ENCODE measurements at places on chromosomes 6 and 20.
A peak's percentile ranks its signal among the peaks of the same experiment; 100 is the strongest.

DNA sequence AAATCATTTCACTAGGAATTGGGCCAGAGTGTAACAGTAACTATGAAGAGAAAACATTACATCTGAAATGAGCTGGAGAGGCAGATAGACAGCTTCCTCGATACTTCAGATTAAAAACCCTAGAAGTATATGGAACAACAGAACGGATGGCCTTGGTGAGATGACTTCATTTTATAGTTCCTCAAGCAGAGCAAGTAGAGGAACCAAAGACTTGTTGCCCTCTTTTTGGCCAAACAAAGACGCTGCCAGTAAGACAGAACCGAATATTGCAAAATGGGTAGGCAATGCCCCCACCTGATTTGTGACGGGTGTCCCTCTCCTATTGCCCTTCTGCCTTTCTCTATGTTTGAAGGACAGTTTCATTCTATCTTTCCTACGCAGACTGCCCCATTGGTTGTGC lies 53.5 kb downstream of the AGPAT4 start:
- DNase-seq = no peak

GRCh38 chr20:16224836-16225235 lies 348.4 kb downstream of the KIF16B start:
- DNase-seq = no peak

DNA sequence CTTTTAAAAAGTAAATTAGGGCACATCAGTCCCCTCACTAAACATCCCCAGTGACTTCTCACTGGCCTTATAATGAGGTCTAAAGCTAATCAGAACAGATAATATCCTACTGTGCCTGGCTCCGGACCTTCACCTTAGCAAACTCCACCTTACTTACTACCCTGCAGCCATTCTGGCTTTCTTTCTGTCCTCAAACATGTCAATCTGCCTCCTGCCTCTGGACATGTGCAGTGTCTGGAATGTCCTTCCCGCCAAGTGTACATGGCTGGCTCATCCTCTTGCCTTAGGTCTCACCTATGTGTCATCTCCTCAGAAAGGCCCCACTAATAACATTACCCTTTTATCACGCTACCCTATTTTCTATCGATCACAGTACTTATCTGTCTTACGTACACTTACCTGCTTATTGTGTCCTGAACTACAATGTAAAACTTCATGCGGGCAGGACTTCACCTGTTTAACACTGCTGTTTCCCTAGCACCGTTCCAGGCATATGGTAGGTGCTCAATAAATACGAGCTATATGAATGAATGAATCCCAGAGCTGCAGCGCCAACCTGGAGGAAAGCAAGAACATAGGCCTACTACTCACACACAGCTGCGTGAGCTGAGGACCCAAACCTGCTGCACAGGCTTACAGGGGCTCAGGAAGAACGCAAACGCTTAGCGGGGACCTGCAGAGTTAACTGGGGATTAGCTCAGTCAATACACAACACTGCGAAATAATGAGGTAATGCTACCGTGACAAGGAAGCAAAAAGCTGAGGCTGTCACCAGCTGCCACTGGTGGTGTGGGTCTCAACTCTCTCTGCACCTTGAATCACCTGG lies 991 bp downstream of the UQCC2 start:
- DNase-seq = peak; percentile 58

- DNase-seq = no peak
Observed at GRCh38 chr20:2460752-2461424, 9.7 kb downstream of the SNRPB start.

- DNase-seq = no peak
Observed at GRCh38 chr6:88760091-88760490, 203.3 kb downstream of the RNGTT start.

- no peak for DNase-seq
Observed at GRCh38 chr20:62596921-62597320, 45.4 kb upstream of the SLCO4A1 start.

DNA sequence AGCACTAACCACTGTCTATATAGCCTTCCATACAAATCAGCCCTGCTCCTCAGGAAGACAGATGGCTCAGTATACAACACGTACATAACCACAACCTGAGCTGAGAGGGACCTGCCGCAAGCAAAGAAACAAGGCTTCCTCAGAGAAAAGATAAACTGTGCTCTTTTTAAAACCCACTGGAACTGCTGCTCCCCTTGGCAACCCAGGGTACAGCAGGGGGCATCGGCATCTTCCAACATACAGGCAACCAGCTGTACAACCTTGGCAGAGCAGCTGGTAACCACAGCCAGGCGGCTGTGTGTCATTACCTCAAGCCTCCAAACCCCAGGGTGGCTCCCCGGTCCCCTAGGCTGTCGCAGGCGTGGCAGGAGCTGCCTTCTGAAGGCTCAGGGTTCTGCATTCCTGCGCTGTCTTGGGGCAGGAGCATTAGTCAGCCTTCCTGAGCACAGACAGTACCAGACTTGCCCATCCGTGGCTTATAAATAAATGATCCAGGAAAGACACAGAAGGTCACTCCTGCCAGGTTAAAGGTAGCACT lies 249.5 kb downstream of the ADGRG6 start:
- no peak for DNase-seq

- DNase-seq = peak; percentile 72
Observed at GRCh38 chr6:149483849-149484655, 762 bp downstream of the ZC3H12D start.

DNA sequence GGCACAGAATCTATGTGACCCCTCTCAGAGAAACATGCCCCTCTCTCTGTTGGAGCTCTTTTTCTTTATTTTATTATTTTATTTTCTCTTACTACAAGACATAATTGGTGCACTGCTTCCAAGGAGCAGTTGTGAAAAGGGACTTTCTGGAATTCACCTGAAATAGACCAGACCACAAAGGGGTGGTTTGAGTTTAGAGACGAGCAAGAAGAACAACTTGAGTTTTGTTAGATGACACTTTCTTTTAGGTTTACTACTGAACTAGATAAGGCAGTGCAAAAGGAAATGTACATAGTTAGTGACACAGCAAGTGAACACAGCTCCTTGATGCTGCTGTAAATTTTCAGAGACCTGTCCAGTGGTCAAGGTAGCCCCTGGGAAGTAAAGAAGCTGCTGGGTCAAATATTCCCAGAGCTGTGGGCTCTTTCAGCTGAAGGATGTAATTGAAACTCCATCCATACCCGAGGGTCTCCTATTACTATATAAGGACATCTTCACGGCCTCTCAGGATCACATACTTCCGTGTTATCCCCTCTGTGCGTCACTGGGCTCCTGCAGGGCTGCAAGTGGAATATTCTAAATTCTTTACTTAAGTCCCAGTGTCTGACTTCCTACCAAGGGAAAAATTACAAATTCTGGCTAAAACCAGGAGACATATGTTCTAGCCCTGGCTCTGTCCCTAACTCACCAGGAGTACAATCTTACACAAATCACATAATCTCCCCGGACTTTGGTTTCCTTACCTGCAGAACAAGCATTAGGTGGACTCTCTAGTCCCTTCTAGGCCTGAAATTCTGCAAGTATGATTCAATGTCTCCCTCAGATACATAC lies 69.1 kb upstream of the ADTRP start:
- no peak for DNase-seq

Data from Karpas-422 (cell line).